Fibroblast of the aortic adventitia (primary cell): ENCODE measurements at places on chromosomes 12 and 14.
A peak's percentile ranks its signal among the peaks of the same experiment; 100 is the strongest.

DNA sequence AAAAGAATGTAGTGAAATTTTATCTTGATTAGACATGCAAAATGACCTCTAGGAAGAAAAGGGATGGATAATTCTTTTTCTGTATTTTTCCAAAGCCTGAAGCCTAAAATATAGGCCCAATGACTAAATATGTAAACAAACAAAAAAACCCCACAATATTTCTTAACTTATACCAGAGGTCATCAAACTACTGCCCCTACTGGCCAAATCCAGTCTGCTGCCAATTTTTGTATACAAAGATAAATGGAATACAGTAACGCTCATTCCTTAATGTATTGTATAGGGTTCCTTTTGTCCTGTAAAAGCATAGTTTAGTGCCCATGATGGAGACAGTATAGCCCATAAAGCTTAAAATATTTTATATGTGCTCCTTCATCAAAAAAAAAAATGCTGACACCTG is 145.7 kb upstream of the ALG10 start:
- no peak for DNase-seq

- DNase-seq, result peak; percentile 38
Measured at GRCh38 chr14:71119075-71119474, 211.8 kb downstream of the PCNX1 start.

GRCh38 chr12:76848132-76848531 is 30.7 kb downstream of the CSRP2 start:
- no peak for DNase-seq

- no peak for DNase-seq
Measured at GRCh38 chr14:72350215-72350614, 418.0 kb downstream of the RGS6 start.

DNA sequence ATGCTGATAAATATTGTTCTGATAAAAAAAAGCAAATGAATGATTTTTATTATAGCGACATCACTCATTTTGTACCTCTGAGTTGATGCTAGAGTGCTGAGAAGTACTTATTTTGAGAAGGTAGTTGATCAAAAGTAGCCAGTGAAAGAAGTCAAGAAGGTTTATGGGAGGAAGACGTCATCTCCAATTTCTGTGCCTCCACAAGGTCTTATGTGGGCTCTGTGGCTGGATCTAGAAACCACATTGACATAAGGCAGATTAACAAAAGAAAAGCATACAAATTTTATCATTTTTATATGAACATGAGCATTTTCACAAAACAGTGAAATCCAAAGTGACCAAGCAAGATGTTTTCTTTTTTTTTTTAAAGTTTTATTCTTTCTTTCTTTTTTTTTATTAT is 289.5 kb upstream of the FAR2 start:
- no peak for DNase-seq
